ENCODE measurements at places on chromosomes 1 and 21.

GRCh38 chr1:154176337-154176736 lies 15.6 kb downstream of the TPM3 start:
- no peak for DNase-seq

- DNase-seq = no peak
These were observed 22.4 kb upstream of the SYNC start for GRCh38 chr1:32724678-32725614.

DNA sequence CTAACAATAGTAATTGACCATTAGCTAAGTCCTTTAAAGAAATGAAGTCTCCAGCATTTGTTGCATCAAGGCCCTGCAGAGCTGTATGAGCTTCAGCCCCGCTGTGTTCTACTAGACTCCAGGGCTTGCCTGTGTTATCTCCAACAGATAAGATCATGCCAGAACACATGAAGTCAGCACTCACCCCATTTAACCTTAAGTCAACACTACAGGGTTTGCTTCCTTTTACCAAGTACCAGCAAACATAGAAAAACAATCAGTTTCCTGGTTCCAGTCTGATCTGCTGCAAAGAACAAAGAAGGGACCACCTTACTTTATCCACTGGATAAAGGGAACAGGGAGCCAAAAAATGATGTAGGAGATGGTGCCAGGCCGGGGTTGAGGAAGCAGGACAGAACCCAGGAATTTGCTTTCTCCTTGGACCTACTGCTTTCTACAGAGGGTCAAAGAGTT lies 41.3 kb upstream of the ENAH start:
- DNase-seq = no peak

GRCh38 chr21:25640943-25641292 lies 1.9 kb downstream of the JAM2 start:
- no peak for DNase-seq

- DNase-seq = no peak
These were observed 2.3 kb upstream of the MSH4 start for GRCh38 chr1:75794382-75794781.

GRCh38 chr1:204337036-204337429 lies 22.7 kb downstream of the PLEKHA6 start:
- DNase-seq = no peak
